Astrocyte of the spinal cord (primary cell): ENCODE measurements at places on chromosomes 1 and 21.

GRCh38 chr1:31522556-31522845, 53.8 kb upstream of the TINAGL1 start:
- DNase-seq: no peak

- DNase-seq: no peak
Measured at GRCh38 chr1:115927971-115928370, 48.3 kb upstream of the SLC22A15 start.

GRCh38 chr1:21913763-21914162, 23.3 kb downstream of the HSPG2 start:
- DNase-seq: no peak

DNA sequence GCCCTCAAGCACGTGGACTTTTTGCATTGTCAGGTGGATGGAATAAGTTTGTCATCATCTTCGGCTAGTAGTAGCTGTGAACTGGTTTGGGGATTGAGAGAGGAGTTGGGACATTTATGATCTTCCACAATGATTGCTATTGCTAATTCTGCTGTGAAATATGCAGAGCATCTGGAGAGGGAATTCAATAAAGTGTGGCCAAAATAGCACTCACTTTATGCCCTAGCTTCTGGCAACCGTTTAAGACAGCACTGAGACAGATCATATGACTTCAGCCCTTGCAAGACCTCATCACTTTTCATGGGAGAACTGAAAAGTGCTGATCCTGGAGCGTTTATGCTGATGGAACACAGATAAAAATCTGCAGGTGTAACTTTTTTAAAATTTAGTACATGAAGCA, 360.8 kb downstream of the GPATCH2 start:
- DNase-seq: no peak

GRCh38 chr1:33119050-33119449, 38.1 kb downstream of the AZIN2 start:
- DNase-seq: no peak

DNA sequence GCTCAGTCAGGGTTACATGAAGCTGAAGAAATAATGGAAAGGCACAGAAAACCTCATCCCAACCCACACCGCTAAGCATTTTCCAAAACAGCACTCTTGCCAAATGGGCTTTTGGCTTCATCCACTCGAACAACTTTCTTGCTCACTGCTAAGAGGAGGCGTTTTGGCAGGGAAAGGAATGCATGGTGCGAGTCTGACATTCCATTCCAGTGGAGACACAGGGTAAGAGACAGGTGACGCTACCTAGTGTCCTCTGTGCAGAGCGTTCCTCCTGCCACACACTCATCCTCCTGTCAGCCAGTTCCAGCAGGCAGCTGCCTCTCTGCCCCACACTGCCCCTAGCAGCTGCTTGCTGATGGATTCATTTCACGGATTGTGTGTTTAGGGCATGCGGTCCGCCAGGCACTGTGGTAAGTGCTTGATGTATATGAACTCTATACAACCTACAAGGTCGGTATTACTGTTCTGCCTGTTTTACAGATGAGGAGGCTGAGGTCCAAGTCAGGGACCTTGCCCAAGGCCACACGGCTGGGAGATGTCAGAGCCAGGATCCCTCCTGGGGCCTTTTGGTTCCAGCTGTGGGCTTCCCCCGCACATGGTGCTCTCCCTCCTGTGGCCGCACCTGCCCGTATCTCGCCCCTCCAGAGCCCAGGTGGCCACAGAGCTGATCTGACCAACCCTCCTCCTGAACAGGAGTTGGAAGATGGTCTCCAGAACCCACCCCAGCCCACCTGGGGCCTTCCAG, 25.7 kb upstream of the BACE2 start:
- DNase-seq: peak; percentile 58

DNA sequence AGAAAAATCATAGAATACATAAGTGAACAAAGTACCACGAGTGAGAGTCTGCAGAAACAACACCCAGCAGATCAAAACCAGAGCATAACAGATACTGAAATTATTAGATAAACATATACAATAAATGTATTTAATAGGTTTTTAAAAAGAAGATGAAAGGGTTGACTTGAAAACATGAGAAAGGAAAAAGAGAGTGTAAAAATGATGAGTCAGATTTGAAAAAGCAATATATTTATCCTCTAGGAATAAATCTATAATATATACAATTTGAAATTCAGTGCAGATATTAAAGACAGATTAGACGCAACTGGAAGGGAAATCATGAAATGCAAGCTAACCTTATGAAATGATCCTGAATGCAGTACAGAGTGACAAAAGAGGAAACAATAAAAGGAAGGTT, 170.2 kb upstream of the RUNX1 start:
- DNase-seq: no peak

GRCh38 chr1:10022656-10023055, 10.1 kb upstream of the UBE4B start:
- DNase-seq: no peak

DNA sequence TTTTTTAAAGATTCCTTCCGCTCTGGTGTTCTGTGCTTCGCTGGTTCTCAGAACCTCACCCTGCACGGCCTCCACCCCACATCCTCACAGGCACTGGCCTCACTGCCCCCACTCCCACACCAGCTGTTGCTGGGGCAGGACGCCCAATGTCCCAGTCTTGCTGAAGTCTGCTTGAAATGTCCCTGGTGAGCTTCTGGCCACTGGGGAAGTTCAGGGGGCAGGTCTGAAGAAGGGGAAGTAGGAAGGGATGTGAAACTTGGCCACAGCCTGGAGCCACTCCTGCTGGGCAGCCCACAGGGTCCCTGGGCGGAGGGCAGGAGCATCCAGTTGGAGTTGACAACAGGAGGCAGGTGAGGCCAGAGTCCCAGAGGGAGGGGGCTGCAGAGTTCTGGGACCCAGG, at the start of gene C1QA:
TSS of gene C1QA (plus strand) at position 276 of the 400 bp plus-strand sequence. CDS start 989 bp downstream, outside the sequence.
- DNase-seq: no peak

DNA sequence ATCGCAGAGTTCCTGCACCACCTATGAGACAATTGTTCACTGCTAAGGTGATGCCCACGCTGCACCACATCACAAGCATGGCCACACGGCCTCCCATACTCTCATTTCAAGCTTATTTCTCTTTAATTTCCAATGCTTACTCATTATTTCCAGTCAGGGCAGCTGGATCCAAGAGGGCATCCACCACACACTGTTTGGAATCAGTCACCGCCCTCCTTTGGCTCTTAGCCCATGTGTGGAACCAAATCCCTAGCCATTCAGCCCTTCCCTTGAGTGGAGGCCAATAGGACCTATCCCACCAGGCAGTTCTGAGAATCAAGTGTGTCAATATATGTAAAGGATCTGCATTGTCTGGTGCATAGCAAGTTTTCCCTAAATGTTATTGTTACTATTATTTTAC, 26.3 kb upstream of the PALMD start:
- DNase-seq: no peak

- DNase-seq: no peak
Measured at GRCh38 chr1:27162090-27162489, 7.2 kb upstream of the SLC9A1 start.

- DNase-seq: no peak
Measured at GRCh38 chr1:155038602-155039307, 5.1 kb downstream of the DCST1 start.
